Epithelial cell of esophagus (primary cell): ENCODE measurements at places on chromosomes 16 and 17.

- no peak for DNase-seq
Measured at GRCh38 chr16:68764862-68765261, 27.8 kb downstream of the CDH1 start.

DNA sequence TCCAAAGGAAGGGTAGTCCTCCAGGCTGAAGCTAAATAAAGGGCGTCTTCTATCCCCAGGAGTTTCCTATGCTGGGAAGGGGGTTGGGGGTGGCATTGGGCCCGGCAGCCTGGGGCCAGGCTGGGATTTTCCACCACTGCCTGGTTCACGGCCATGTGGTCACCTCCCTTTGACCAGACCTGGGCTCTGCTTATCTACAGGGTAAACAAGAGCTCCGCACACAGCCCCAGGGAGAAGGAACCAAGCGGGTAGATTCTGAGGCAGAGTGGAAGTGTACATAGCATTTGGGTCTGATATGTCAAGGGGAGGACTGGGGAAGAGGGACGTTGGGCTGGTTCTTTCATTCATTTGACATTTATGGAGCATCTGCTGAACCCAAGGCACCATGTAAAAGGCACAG lies 27.2 kb upstream of the TMEM220 start:
- no peak for DNase-seq

DNA sequence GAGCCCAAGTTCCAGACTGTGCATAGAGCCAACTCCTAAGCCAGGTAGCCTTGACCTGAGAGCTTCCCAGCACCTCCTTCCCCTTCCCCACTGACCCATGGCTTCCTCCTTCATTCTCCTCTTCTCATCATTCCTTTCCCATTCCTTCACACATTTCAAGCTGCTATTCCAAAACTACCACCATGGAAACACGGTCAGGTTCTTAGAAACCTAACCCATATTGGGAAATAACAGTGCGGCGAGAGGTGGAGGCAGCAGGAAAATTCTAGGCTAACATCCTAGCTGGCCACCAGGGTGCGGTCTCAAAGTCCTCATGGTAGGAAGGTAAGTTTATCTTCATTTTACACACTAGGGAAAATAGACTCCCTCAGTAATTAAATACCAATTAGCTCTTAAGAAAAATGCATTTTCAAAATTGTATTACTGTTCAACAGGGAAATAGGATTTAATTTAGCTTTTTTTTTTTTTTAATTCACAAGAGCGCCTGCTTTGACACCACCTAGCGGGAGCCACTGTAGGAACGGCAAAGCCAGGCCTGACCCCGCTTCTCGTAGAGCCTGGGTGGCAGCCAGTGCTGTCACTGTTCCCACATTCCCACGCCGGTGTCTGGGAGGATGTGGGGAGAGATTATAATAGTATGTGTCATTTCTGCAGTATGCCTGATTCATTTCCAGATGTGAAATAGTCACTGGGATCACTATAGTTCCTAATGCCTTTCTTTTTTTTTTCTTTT lies 14.0 kb upstream of the SPHK1 start:
- peak; percentile 93 for DNase-seq

DNA sequence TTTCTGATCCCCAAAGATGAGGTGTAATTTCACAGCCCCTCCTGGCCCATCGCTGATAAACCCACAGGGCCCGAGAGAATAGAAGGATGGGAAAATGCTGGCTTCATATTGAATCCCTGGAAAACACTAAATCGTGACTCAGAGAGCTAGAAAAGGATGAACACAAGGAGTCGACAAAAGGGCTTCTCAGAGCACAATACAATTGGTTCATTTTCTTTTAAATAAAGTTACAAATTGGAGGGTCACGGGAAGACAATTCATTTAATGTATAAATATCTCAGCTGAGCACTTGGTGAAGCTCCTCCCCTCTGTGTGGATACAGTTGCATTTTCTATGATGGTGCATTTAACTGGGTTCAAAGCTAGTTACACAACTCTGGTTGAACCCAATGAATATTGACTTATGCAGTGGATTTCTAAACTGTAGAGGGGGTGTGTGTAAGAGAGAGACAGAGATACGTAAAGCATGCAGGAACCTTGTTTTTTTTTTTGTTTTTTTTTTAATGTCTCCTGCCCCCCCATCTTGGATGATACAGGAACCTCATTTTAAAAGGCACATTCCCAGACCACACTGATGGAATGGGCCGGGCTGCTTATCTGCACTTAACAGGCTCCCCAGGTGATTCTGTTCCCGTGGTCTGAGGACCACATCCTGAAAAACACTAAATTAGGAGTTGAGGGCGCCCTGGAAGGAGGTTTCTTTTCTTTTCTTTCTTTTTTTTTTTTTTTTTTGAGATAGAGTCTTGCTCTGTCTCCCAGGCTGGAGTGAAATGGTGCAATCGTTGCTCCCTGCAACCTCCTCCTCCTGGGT lies 14.1 kb downstream of the TTYH2 start:
- no peak for DNase-seq

DNA sequence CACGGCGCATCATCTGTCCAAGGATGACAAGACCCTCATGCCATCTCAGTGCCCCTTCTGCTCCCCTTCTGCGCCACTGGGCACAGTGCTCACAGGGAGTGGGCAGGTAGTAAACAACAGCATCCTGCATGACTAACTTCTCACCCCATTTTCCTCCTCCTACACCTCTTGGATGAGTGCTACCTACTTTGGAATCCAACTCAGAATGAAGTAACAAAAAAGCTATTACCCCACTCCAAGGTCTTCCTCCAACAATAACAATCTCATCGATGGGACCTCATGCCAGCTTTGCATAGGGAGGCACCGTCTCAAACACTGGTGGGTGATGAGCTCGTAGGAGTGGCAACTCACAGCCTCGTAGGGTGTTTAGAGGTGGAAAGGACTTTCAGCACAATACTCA lies 98.6 kb upstream of the RCVRN start:
- DNase-seq: no peak

DNA sequence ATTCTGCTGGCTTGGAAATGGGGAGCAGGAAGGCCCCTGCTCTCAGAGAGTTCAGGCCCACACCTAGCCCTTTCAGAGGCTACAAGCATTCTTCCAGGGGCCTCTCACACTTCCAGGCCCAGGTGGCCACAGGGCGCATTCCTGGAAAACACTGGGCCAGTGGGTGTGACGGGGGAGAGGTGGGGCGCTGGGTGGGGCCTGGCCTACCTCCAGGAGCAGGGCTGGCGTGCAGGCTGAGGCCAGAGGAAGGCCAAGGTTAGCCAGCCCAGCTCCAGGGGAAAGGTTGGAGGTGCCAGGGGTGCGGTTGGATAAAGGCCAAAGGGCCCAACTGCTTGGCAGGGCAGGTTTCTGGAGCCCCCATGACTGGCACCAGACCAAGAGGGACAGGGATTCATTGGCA lies 198.2 kb downstream of the MAF start:
- DNase-seq: no peak

DNA sequence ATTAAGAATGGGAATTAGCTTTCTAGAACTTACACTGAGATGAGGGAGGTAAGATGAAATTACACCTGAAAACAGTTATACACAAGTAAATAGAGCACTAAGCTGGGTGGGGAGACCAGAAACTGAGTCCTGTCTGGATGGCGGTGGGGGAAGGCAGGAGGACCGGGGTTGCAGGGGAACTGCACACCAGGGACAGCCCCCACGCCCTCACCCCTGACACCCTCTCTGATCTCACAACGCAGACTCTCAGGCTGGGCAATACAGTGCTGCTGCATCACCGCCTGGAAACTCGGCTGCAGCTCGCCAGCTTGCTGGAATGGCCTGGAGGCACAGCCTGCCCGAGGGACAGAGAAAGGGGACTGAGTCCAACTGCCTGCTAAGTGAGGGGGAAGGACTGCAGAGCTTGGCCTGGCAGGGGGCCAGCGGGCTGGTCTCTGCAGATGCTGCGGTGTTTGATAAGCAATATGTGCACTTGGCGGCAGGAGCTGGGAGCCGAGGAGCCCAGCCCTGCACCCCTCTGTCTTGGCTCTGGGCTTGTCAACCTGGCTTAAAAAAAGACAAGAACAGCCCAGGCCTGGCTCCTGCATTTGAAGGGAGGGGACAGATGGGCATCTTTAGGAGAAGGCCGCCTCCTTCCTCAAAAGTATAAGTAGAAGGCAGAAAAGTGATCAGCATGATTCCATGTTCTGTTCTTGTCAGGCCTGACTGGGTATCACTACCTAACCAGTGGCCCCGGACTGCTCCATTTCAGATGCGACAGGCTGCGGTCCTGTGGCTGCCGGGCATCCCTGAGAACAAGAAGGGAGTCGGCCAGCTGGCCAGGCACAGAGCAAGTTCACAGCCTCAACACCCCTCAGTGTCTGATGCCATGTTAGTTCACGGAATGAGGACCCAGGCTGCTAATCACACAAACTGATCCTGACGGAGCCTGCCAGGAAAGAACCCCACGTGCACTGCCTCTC lies 30.2 kb downstream of the SPHK1 start:
- no peak for DNase-seq

DNA sequence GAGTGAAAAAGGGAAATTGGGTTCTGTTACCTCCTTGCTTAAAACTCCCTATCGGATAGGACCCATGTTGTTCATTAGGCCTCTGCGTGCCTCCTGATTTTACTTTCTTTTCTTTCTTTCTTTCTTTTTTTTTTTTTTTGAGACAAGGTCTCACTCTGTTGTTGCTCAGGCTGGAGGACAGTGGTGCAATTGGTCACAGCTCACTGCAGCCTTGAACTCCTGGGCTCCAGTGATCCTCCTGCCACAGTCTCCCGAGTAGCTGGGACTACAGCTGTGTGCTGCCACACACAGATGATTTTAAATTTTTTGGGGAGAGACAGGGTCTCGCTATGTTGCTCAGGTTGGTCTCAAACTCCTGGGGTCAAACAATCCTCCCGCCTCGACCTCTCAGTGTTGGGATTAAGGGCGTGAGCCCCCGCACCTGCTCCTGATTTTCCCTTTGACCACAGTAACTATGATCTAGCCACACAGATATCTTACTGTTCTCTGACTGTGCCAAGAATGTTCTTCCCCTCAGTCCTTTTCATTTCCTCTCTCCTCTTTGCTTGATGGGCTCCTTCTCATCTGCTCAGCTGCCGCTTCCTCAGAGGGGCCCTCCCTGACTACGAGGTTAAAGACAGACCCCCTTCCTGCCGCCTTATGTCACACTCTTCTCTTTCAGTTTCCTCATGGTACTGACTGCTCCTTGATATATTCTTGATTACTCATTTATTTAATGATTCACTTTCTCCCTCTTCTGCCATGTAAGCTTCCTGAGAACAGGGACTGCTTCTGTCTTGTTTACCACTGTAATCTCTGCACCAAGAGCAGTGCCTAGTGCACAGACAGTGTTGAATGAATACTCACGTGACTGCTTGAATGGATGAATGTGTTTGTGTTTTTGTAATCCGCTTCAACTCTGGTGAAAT lies 44.3 kb downstream of the LCMT1 start:
- no peak for DNase-seq

- DNase-seq: no peak
Measured at GRCh38 chr17:79617740-79618382, 7.0 kb upstream of the RBFOX3 start.

GRCh38 chr17:59853168-59853918 lies 39.4 kb downstream of the TUBD1 start:
- peak; percentile 99 for DNase-seq

DNA sequence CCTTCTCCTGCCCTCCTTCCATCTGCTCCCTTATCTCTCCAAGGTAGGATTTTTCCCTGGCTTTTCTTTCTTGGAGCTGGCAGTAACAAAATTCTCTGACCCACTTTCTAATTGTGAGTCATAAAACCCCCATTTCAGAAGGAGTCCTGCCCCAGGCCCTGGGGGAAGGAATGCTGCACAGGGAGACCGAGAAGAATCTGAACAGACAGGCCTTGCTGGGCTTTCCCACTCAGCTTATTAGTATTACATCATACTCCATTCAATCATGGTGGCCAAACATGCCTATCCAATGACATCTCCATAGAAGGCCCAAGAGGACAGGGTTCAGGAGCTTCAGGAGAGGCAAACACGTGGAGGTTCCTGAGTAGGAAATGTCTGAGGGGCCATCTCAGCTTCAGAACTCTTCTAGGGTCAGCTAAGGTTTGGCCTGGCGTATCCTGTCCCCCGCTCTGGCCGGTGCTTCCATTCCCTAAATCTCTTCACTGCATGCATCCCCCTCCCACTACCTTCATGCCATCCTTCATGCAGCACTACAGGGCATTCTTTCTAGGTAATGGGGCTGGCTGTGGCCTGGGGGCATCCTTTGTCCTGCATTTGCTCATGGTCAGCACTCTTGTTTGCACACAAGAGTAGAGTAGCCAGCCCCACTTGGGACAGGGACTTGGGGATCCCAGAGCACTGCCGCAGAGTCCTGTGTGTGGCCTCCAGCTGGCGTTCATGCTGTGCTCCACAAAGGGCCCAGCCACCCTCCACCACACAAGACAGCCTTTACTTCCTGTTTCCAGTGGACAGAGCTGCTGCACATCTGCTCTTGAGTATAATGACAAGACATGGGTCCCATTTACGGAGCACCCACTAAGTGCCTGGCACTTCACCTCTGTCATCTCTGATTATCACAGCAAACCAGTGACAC lies 8.2 kb downstream of the SLC6A2 start:
- peak; percentile 95 for DNase-seq

DNA sequence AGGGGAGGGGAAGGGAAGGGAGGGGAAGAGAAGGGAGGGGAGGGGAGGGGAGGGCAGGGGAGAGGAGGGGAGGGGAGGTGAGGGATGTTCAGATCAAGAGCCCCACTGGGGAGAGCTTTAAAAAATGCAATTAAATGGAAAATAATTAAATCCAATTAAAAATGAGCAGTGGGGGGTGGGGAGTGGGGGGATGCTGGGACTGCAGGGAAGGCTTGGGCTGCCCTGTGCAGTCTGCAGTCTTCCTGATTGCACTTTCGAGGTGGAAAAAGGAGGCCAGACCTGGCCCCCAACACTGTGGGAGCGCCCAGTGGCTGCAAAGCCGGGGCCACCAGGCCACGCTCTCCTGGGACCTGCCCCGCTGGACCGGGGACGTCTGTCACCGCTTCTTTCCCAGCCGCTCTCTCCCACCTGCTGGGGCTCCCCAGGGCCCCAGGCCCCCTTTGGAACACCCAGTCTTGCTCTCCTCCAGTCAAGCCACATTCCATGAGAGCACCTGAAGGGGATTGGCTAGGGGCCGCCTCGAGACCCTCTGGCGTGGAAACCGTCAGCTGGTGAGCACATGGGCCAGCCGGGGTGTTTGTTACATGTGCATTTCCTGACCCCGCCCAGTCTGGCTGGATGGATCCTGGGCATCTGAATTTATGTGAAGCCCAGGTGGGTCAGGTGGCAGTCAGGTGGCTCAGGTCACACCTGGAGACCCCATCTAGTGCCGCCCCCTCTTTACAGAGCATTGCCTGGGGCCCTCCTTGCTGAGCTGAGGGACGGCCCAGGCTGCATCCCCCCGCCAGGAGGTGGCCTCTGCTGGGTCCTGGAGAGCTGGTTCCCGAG lies 37.6 kb upstream of the CBFA2T3 start:
- DNase-seq: no peak

- DNase-seq: peak; percentile 41
Measured at GRCh38 chr16:50235581-50235980, 30.8 kb upstream of the ADCY7 start.

GRCh38 chr17:81033535-81034167 lies 1.3 kb upstream of the BAIAP2 start:
- no peak for DNase-seq
